ENCODE measurements at places on chromosomes 6 and 20.

- no peak for DNase-seq
These were observed 67.8 kb downstream of the ENPP1 start for GRCh38 chr6:131875647-131876046.

DNA sequence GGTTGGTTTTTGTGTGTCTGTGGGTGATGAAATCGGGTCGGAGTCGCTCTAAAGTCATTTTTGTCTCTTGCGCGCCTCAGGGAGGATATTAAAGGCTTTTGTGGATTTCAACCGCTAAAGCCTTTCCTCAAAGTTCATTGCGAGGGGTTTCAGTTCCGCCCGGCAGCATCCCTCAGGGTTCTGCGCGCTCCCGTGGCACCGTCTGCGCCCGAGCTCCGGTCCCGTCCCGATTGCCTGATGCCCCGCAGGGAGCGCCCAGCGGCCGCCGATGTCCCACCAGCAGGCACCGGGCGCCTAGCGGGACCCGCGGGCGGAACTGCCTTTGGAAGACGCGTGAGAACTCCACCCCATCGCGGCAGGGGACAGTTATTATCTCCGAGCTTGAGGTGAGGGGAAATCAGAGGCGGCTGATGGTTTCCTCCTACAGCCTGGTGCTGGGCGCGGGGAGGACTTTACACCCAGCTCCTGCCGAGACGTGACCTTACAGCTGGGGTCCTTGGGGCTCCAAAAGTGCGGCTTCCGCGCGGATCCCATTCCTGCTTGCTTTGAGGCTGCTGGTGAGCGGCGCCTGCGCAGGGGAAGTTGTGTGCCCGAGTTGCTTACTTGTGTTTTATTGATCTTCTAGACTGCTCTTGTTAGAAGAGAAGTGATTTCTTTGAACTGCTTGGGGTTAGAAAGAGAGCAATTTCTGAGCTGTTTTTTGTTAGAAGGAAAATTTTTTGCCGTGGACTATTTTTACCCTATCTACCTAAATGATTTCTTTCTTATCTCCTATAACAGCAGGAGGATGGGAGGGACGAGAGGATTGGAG lies 27.1 kb downstream of the ULBP1 start:
- no peak for DNase-seq

- DNase-seq: no peak
These were observed 4.1 kb upstream of the TFAP2C start for GRCh38 chr20:56624786-56625681.

DNA sequence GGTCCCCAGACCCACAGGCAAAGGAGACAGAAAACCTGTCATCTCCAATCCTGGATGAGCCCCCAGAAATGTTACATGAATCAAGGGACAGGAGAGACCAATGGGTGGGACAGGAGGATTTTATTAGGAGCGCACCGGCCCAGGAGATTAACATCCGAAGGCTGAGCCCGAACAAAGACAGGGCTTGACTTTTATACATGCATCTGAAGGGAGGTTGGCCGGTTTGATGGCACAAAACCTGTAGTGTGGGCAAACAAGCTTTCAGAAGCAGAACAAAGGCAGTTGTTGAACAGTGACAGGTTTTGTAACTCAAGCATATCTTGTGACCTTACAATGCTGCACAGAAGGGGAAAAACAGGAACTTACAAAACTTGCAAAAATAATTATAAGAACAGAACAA lies 83.9 kb upstream of the GPR6 start:
- no peak for DNase-seq

- DNase-seq: no peak
These were observed 565.0 kb upstream of the ADGRB3 start for GRCh38 chr6:68069921-68070710.

- no peak for DNase-seq
These were observed 388.2 kb downstream of the SYNE1 start for GRCh38 chr6:152248980-152249379.

- DNase-seq: no peak
These were observed 3.1 kb upstream of the MAVS start for GRCh38 chr20:3843490-3843889.

- no peak for DNase-seq
These were observed 229.2 kb downstream of the COL12A1 start for GRCh38 chr6:74976701-74977100.

DNA sequence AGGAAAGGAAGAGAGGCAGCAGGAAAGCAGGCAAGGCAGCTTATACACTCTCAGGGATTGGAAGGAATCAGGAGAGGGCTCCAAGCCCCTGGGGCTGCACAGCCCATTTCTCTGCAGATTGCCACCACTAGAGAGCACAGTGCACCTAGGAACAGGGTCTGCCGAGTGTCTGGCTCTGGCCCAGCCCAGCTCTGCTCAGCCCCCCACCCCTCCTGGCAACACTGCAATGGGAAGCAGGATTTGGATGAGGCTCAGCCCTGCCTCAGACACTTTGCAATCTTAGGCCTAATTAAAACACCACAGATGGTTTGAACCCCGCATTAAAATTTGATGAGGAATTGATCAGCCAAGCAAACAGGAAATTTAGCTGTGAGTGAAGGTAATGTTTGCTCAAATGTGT lies 252.7 kb downstream of the DHX35 start:
- DNase-seq: no peak

DNA sequence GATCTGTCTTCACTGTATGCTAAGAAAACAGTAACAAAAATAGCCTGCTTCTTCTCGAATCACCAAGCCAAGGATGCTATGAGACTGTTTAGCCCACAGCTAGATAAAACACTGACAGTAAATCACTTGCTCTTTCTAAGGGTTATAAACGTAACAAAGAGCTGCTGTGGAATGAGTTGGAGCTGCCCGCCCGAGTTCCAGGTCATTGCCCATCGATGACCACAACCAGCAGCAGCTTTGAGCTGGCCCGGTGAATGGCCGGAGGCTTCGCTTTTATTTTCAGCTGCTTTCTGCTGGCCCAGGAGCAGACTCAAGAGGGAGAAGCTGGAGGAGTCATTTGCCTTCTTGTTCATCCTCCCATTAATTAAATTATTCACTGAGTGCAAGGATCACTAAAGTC lies 82.2 kb upstream of the CDH4 start:
- no peak for DNase-seq

All from NCI-H1930 (cell line).